Tongue (tissue), 3 donors: ENCODE measurements at places on chromosomes 6 and 20. TPM values are rescaled to one million over a fixed set of nuclear protein-coding genes. Genes with fewer than 3 reads are reported as not detected.

Gene PRR18
- 0.10 TPM for total RNA-seq

Gene TRAPPC3L
- total RNA-seq = 0.31 TPM

Gene SMOC2
- 33.5 TPM for total RNA-seq

Gene GSTA3
- not detected for total RNA-seq

Gene CLIC5
- 18.1 TPM for total RNA-seq

Gene CGA
- total RNA-seq = 1.9 TPM

Gene FOXQ1
- 6.4 TPM for total RNA-seq

Gene PROKR2
- total RNA-seq = not detected

Gene RIPPLY2
- not detected for total RNA-seq
